ENCODE measurements at places on chromosomes 11 and 22.

GRCh38 chr11:2625183-2625582 is 74.6 kb downstream of the KCNQ1OT1 start:
- no peak for DNase-seq

DNA sequence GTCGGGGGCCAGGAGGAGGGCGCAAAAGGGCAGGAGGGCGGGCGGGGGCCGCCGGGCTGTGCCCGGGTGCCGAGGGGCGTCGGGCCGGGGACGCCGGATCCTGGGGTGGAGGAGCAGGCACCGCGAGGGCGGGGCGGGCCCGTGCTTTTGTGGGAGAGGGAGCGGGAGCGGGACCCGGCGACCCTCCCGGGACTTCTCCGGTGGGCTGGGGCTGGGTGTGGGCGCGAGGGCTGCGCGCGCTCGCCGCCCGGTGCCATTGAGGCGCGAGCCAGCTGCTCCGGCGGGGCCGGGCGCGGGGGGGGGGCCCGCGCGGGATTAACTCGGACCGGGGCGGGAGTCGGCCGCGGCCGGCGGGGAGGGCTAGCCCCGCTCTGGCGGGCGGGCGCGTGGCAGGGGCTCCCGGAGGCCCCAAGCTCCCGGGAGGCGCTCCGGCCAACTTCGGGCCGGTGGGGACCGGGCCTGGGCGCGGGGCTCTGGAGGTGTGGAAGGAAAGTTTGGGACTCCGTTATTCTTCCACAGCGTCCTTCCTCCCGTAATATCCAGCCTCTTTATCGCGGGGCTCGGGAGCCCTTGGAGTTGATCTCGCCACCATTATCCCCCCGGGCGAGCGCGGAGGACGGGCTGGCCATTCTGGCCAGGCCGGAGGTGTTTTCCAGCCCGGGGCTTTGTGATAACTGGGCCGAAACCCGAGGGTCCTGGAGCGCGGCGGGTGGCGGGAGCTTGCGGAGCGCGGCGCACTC is 936 bp downstream of the CECR2 start:
- no peak for DNase-seq

DNA sequence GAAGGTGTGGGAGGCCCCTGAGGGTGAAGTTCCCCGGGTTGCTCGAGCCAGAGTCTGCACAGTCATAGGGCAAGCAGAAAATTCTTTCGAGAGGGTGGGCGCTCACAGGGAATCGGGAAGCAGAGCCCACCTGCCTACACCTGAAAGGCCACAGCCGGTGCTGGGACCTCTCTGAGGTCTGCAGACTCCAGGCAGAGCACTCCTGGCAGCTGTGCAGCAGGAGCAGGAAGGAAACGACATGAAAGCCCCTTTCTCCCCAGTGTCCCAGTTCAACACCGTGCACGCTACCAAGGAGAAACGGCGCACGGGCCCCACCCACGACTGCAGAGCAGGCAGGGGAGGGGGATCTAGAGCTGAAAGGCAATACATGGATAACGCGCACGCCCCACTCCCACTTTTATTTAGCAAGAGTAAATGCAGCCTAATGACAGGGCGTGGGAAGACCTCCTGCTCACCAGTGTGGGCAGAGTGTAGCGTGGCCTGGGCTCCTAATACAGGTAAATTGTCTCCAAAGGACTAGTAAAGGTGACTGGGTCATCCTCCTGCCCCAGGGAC is 13.5 kb downstream of the DHCR7 start:
- DNase-seq, result no peak

DNA sequence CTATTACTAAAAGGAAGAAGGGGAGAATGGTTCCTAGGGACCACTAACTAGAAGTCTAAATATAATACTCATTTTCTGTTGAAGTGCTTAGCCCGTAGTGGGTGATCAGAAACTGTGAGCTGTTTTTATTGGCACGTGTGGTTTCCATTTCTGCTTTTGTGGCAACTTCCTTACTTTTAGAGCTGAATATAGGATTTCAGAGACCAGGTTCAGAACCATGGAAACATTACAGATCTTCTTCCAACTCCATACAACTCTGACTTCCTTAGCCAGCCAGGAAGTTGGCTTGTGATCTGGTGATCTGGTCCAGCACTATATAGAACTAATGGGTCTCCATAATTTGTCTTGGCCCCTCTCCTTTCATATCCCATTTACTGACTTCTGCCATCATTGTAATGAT is 2.6 kb upstream of the ME3 start:
- no peak for DNase-seq

DNA sequence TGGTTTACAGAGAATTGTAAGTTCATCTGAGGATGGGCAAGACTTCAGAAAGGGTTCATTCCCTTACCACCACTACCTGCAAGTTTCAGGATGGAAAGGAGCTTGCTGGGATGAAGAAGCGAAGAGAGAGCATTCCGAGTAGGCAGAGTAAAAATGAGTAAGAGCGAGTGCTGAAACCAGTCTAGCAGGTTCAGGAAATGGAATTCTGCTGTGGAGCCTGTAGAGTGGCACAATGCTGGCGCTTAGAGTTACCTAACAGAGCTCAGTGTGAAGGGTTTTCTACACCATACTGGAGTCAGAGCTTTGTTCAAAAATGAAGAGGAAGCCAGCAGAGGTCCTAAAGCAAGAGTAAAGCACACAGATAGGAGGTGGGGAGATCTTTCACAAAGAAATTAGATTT is 179.2 kb upstream of the ZC3H12C start:
- DNase-seq, result no peak

DNA sequence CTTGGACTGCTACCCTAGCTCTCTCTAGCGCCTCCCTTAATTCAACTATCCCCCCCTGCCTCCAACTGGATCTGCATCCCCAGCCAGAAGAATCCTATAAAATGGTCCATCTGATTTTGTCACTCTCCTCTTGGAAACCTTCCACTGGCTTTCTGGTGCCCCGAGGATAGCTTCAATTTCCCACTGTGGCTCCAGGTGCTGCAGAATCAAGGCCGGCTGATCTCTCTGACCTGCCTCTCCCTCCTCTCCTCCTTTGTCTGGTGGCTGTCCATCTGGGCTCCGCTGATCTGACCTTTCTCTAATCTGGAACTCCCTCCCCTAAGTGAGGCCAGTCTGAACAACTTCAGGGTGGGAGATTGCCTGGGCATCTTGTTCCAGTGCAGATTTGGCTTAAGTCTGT is 6.1 kb upstream of the GRK3 start:
- no peak for DNase-seq

GRCh38 chr11:19279451-19279850 is 38.7 kb upstream of the E2F8 start:
- DNase-seq, result no peak

- no peak for DNase-seq
These were observed 256.9 kb downstream of the CADM1 start for GRCh38 chr11:115247361-115247760.

DNA sequence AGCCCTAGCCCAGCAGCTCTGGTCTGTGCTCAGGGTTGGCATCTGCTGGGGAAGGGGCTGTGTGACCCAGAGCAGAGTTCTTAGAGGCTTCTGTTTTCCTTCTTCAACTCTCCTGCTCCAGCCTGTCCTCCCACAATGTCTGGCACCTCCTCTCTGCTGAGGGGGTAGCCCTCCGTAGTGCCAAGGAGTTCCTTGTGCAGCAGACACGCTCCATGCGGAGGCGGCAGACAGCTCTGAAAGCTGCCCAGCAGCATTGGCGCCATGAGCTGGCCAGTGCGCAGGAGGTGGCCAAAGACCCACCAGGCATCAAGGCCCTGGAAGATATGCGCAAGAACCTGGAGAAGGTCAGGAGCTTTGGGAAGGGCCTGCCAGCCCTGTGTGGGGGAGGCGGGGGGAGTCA is 69.3 kb downstream of the CEP164 start:
- DNase-seq, result no peak

DNA sequence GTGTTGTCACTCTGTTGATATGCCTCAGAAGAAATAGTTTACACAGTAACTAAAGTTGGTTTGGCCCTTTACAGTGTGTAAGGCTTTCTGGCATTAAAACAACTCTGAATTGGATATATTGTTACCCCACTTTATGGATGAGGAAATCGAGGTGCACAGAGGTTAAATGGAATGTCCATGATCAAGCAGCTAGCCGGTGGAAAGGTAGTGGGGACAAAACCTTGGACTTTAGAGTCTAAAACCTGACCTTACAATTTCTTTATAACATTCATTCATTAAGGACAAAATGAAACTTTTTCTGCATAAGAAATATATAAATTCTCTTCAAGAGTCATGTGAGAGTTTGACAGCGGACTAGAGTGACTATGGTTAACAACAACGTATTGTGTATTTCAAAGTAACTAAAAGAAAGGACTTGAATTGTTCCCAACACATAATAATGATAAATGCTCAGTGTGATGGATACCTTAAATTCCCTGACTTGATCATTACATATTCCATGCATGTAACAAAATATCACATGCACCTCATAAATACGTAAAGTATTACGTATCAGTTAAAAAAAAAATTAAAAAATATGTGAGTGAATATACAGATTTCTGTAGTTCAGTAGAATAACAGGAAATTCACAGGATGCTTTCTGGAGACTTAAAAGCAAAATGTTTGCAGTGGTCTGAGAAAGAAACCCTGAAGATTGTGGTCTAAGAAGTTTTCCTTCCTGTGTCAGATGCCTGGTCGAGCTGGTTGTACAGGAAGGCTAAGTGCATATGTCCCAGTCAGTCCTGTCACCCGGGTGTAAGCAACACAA is 51.0 kb downstream of the TEAD1 start:
- no peak for DNase-seq

DNA sequence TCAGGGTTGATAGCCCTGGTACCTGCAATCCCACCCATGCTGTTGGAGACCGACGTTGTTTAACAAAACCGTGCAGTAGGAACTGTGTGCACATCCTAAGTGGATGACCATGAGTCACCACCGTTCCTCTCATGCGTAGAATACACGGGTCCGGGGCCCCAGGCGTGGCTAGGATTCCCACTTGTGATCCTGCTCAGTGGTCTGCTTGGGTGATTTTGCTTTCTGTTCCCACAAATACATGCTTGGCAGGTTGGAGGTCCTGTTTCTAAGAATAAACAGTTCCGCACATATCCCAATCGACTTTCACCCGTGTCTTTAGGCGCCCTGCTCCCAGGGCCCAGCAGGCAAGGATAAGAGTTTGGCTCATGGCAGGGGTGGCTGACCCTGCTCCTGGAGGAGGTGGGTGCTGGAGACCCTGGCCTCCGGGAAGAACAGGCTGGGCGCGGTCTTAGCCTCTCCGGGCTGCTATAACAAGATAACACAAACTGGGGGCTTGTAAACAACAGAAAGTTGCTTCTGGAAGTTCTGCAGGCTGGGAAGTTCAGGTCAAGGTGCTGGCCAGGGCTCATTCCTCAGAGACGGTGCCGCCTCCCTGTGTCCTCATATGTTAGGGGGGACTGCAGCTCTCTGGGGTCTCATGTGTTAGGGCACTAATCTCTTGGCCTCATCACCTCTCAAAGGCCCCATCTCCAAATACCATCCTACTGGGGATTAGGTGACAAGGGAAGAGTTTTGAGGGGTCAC is 1028.3 kb downstream of the BRD1 start:
- DNase-seq, result no peak

DNA sequence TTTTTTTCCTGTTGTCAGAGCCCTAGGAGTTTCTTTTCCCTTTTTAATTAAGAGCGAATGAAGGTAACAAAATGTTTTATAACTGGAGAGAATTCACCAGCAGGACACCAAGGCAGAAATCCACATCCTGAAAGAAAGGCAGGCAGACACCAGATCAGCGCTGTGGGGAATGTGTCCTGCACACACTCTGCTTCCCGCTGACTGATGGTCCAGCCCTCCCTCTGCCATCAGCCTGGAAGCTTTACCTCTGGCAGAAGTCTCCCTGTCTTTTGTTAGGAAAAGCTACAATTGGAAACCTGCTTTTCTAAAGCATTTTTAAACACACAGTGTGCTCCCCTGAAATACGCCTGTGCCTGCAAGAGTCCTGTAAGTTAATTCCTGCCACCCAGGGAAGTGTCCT is 638.5 kb downstream of the NTM start:
- no peak for DNase-seq

GRCh38 chr11:9639099-9639498 is 24.8 kb upstream of the SWAP70 start:
- DNase-seq, result no peak

DNA sequence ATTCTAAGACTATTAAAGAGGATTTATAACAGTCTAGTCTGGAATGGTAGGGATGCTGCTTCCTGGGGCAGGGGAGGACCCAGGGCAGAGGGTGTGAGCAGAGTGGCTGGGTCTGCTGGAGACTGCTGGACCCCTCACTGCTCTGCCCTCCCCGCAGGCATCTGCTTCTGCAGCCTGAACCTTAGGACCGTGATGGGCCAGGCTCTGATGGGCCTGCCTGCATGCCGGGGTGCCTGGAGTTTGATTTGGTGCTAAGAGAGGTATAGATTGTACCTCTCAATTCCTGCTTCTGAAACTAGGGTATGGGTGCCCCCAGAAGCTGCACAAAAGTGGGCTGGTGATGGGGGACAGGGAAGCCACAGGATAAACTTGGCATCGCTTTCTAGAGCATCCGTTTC is 54.9 kb downstream of the CD82 start:
- DNase-seq, result no peak

DNA sequence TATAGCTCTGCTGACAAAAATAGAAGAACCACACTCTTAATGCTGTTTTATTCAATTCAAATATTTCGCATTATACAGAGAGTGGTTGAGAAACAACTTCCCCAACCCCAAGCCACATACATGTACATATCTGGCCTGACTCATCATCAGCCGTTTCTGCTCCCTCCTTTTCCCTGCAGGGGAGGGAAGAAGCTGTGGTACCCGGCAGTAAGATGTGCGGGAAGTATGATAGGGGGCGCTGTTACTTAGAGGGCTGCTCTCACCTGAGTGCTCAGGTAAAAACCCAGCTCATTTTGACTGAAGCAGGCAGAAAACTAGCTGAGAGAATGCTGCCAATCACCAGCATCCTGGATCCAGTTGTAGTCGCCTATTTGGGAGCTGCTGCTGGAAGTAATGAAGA is 85.5 kb downstream of the NELL1 start:
- DNase-seq, result no peak

DNA sequence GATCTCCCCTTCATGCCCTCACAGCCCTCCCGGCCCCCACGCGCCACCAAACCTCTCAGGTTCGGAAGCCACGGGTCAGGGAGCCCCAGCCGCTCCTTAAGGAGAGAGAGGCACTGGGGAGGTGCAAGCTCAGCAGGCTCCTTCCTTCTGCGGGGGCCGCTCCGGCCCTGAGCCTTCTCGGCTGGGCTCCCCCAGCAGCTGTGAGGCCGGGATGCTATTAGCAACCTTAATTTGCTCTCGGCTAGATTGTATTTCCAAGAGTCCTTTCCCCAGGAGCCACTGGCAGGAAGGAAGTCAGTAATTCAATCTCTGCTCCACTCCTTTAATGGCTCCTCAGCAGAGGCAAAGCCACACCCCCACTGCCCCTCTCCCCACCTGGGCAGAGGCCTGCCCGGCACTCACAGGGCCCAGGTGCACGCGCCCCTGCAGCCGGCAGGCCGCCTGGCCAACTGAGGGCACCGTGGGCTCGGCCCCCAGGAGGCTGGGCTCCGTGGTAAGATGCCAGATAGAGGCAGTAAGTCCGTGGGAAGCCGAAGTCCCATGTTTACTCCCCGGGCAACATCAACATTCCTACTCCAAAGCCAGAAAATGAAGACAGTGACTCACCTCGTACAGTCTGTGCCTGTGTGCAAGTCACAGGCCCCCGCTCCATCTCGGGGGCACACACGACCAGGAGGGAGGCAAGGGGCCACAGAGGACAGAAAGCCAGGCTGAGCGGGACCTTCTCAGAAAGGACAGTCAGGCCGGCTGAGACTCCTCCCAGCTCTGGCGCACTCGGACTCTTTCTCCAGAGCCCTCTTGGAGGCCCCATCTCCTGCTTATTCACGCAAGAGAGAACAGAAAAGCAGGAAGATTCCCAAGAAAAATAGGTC is 5.2 kb downstream of the IGSF9B start:
- DNase-seq, result peak; percentile 38
